Activated naive CD4-positive, alpha-beta T cell (primary cell): ENCODE measurements at places on chromosomes 12 and 14.

DNA sequence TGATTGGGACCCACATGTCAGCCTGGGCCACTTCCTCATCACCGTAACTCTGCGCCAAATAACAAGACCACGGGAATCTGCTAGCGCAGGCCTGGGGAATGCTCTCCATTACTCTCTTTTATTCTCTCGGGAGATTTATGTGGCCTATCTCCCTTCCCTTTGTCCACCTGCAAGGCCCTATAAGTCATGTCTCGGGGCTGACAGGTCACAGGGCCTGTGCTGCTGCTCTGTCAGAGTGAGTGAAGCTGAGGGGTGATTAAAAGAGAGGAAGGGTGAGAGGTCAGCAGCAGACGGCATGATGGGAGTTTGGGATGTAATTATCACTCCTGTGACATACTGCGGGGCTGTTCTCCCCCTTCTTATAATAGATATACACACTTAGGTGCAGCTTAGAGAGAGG lies 26.2 kb upstream of the GPATCH2L start:
- DNase-seq = no peak

DNA sequence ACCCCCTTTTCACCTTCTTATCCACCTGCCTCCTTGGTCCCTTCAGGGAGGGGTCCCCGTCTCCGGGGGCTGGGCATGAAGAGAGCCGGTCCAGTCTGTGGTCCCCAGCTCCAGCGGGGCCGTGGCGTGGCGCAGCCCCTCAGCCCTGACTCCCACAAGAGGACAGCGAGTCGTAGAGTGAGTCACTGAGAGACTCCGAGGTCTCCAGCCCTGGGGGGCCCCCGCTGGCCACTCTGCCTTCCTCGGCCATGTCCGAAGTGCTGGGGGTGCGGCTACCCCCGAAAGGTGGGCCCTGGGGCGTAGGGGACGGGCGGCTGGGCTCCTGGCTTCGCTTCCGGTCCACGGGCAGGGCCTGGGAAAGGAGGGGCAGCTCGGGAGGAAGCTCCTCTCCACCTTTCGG lies 36.5 kb downstream of the NCKAP5L start:
- DNase-seq = no peak

- no peak for DNase-seq
These were observed 108.8 kb downstream of the CRACR2A start for GRCh38 chr12:3644104-3644503.

DNA sequence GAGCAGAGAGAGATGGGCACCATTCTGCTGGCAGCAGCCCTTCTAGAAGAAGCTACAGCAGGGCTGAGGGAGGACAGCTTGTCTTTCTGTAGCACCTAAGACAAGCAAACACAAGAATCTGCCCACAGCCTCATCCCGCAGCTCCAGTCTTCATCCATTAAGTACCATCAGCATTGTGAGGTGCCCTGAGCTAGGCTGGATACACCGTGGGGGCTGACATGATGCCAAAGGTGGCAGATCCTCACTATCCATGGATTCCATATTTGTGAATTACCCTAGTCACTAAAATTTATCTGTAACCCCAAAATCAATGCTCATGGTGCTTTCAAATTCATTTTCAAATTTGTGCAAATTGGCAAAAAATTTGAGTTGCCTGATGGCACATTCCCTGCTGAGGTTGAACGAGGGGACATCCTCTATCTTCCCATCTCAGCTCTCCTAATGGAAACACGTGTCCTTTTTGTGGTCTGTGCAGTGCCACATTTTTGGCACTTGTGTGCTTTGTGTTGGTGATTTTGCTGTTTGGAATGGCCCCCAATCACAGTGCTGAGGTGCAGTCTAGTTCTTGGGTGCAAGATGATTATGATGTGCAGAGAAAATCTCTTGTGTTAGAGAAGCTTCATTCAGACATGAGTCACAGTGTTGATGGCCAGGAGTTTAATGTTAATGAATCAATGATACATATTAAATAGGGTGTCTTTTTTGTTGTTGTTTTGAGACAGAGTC lies 7.0 kb downstream of the PITPNM2 start:
- DNase-seq = no peak

DNA sequence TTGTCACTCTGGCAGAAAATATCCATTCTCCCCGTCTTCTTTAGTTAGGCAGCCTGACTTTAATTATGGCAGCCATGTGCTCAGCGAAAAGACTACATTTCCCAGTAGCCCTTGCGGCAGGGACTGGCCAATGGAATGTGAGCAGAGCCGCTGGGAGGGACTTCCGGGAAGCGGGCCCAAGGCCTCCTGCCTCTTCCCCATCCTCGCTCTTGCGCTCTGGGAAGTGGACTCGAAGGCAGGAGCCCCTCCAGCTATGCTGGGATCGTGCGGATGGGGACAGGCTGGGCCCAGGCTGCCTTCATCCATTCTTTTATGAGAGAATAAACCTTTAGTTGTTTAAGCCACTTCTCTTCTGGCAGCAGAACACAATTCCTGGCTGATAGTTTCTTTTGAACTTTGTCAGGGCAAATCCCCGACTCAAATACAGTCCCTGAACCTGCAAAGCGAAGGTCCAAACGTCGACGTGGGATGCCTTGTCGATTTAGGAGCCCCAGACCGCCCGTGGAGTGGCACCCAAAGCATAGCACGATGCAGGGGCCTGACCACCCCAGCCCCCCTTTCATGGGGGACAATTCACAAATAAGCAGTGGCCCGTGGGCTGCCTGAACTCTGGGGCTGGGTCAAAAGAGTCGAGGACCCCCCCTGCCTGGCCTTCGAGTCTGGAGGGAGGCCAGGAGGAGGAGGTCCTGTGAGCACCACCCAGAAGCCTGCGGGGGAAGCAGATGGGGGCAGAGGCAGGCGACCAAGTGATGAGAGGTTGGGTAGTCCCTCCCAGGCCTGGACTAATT lies 15.6 kb upstream of the LRTM2 start:
- DNase-seq = peak; percentile 52

GRCh38 chr12:89977405-89978085 lies 268.9 kb upstream of the ATP2B1 start:
- DNase-seq = no peak

DNA sequence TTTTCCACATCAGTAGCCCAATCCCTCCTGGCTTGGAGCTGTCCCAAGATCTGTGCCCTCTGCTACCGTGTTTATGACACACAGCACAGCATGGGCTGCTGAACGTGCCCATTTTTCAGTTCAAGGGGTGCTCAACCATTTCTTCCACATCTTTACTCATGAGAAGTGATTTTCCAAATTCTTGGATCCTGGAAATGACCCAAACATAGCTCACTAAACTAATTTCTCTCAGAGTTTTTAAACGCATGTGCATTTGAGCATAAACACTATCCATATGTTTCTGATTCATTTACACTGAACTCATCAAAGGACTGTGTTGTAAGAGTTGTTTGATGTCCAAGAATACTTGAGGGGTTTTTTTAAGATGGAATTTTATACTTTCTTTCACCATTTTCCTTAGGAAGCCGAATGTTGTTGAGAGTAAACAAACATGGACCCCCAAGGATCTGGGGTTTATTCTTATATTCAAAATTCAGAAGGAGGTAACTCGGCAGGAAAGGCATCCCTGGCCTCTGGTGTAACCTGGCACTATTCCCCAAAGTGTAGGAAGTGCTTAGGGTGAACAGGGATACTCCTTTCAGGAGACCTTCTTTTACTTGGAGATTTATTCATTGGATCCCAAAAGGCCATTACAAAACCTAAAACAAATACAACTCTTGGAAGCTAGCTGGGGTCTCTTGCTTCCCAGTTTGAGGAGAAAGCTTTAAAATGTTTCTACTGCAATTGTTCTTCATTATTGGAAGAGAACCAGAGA lies 215.0 kb downstream of the BMP4 start:
- no peak for DNase-seq

DNA sequence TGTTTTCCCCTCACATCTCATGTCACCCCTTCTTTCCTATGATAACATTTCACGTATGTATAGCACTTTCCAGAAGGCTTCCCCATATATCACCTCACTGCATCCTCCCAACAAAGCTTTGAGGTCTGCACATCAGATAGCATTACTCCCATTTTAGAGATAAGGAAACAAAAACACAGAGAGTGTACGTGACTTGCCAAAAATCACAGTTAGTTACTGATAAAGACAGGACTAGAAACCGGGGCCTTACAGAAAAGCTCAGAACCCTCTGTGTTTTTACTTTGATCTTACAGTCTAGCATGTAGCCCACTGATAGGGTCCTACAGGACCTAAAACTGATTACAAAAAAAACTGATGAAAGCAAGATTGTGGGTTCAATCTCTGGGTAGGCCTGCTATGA lies 202.9 kb upstream of the CDKN3 start:
- DNase-seq = no peak

DNA sequence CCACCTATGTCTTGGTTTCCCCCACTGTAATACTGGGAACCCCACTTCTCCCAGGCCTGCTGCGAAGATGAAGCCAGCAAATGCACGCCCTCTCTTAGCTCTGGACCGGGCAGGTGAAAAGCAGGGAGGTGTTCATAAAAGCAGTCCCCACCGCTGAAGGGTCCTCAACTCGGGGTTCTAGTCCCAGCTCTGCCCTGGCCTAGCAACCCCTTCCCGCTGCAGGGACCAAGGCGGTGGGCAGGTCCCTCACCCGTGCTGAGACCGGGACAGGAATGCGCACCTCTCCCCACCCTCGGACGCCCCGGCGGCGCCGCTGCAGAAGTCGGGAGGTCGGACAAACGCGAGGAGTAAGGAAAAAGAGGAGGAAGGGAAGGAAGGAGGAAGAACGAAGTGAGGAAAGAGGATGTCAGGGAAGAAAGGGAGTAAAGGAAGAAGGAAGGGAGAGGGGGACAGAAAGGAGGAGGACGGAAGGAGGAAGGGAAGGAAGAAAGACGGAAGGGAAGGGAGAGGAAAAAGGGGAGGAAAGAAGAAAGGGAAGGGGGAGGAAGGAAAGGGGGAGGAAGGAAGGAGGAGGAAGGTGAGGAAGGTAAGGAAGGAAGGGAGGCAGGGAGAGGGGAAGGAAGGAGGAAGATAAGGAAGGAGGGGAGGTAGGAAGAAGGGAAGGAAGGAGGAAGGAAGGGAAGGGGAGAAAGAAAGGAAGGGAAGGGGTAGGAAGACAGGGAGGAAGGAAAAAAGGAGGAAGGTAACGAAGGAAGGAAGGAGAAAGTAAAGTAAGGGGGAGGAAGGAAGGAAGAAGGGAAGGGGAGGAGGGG lies 701 bp downstream of the SPRING1 start:
- no peak for DNase-seq

- DNase-seq = no peak
These were observed 303.8 kb upstream of the RGS6 start for GRCh38 chr14:71628433-71628832.

GRCh38 chr14:89721956-89722355 lies 232.6 kb downstream of the EFCAB11 start:
- no peak for DNase-seq

GRCh38 chr12:95204141-95204866 lies 13.0 kb downstream of the FGD6 start:
- no peak for DNase-seq

DNA sequence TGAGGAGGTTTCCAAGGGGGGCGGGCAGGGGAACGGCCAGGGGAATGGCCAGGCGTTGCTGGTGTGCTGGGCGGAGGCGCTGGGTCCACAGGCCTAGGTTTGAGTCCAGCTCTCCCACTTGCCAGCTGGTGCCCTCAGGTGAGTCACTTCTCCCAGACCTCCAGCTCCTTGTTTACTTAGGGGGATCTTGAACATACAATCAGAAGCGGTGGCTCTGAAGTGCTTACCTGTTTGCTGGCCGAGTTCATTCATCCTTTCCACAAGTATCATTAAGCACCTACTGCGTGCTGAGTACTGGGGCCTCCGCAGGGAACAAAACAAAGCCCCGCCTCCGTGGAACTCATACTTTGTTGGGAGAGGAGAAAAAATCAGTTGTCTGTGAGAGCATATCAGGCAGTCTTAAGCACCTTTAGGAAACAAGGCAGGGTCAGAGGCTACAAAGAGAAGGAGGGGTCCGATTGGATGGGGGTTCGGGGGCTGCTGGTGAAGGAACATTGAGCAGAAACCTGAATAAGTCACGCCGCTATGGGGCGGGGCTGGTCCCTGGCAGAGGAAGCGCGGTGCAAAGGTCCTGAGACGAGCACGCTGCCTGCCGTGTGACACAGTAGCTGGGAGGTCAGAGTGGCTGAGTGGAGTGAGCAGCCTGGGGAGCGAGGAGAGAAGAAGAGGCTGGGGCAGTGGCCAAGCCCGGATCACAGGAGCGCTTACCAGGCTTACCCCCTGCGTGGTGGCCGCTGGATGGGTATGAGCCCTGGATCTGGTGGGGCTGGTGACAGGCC lies 15.1 kb downstream of the MVK start:
- DNase-seq = no peak

GRCh38 chr12:32895688-32896431 lies 717 bp downstream of the PKP2 start:
- no peak for DNase-seq

- no peak for DNase-seq
These were observed 483.7 kb downstream of the FLRT2 start for GRCh38 chr14:86013641-86014040.

- no peak for DNase-seq
These were observed 10.6 kb downstream of the HECTD1 start for GRCh38 chr14:31196839-31197492.

DNA sequence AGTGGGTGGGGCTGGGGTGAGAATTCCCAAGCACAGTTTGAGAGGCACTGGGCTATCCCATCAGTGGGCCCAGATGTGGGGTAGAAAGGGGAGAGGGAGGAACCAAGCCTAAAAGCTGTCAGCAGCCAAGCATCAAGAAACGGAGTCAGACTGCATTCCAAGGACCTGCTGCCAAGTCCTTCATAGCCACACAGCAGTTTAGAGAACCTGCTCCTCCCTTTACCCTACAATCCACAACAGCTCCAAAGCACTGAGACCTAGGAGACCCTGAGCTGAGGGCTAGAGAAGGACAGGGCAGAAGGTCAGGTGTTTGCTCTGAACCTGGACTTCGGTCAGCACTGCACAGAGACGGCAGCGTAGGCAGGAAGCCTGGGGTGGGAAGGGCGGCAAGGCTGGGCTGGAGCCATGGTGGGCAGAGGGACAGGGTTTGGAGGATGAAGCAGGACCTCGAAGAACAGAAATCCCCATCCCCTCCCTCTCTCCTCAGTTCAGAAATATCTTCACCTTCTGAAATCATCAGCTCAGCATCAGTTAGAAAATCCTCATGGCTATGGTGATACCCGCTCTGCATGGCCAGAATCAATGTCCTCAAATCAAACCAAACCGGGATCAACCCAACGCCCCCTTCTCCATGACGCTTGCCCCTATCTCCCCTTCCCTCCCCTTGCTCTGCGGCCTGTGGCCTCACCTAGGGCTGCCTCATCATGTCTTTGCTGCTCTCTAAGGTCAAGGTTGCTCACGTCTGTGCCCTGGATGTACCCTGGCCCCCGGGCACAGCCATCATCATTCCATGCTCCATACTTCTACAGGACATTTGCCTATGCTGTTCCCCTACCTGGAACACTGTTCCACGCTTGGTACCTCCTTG lies 12.9 kb upstream of the SERPINA4 start:
- no peak for DNase-seq
